AG20443 (cell line): ENCODE measurements at places on chromosomes 5 and 9.

DNA sequence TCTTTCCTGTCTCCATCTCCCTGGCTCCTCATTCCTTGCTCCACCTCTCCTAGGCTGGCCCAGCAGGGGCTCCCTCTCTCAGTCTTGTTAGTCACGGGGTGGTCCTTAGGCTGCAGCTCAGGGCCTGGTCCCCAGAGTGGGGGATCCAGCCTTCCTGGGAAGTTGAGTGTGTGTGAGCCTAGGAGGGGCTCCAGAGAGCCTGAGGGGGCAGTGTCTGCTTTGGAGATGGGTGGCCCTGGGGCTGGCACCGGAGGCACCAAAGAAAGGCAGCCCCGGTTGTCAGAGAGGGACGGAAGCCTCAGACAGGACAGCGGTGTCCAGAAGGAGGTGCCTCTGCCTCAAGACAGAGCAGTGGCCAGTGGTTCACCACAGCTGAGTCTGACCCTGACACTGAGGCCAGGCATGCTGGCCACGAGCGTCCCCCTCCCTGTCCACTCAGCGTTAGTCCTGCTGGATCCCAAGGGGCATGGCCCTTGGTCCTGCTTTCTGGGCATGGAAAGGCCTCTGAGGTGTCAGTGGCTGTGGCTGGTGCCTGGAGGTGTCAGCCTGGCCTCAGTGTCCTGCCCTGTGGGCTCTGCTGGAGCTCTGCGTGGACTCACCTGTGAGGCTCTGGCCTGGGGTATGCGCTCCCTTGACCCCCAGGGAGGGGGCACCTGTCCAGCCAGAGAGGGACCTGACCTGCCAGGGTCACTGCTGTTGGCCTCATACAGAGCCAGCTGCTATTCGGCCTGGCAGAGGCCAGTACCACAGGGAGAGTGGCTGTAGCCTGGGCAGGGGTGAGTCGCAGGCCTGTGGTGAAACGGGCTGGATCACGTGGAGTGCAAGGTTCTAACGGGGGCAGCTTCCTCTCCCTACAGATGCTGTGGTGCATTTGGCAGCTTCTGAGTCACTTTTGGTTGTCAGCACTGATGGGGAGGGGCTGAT lies 130.6 kb downstream of the CACNA1B start:
- DNase-seq, result peak; percentile 5

DNA sequence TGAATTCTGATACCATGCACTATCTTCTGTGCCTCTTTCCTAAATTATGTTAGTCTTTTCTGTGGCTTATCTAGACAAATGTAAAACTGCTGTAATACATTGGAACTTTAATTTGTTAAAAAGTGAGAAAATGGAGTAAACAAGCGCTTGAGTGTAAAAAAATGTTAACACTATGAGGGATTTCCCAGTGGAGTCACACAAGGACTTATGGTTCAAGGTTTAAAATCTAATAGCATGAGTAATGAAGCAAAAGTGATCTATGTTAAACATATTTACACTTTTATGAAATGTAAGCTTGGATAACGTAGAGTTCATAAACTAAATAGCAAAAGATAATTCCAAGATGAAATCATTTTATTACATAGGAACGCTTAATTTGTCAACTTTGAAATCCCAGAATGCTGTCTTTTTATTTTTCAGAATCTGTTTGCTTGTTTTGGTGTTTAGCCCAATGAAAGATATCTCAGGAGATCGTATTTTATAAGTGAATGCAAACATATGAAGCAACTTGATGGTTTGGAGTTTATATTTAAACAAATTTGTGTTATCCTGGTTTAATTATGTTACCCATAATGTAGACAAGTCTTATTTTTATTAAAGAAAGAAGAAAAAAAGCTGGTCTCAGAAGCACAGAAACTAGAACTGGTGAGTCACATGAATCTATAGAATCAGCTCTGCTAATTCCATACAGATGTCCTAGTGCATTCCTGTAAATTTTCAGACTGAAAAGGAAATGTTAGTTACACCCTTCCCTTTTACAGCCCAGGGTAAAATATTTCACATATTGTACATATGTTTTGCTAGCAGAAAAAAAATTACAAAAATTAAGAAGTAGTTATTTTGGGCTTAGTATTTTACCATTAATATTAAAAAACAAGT lies 34.2 kb upstream of the FBN2 start:
- DNase-seq, result no peak

DNA sequence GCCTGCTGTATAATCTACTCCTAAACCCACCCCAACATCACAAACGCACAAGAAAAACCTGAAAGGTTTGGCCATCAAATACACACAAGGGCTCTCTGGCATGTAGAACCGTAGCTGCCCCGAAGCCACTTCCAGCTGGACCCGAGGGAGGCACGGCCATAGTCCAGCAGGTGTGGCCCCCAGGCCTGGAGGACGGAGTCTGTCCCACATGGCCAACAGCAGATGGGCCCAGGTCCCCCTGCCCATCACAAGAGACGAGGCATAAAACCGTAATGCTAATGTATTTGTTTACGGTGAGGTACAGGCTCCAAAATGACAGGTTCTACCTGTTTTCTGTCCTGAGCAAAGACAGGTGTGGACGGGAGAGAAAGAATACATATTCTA lies 234.2 kb downstream of the SYK start:
- DNase-seq, result no peak

DNA sequence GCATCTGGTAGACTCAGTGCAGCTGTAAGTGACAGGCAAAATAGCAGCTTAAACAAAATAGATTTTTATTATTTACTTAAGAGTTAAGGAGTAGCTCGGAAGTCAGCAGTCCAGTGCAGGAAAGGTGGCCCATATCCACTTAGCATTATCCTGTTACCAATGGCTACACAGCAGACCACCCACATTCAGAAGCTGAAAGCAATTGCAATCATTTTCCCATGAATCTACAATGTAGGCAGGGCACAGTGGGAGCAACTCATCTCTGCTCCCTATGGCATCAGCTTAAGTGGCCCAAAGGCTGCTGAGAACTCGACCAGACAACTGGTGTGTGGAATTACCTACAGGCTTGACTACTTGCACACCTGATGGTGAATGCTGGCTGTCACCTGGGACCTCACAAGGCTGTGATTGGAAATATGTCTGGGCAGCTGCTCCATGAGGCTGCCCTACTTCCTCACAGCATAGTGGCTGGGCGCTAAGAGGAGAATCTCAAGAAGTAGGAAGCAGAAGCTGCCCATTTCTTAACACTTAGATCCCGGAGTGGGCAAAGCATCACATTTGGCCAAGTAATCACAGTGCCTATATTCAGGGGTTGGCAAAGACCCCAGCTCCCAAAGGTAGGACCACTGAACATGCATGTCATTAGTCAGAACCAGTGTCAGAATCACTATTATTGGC lies 56.4 kb downstream of the SNX18 start:
- DNase-seq, result no peak

- DNase-seq, result no peak
Measured at GRCh38 chr9:98206754-98207153, 14.3 kb upstream of the CORO2A start.

GRCh38 chr5:2262620-2263019 lies 379.9 kb upstream of the IRX4 start:
- no peak for DNase-seq

DNA sequence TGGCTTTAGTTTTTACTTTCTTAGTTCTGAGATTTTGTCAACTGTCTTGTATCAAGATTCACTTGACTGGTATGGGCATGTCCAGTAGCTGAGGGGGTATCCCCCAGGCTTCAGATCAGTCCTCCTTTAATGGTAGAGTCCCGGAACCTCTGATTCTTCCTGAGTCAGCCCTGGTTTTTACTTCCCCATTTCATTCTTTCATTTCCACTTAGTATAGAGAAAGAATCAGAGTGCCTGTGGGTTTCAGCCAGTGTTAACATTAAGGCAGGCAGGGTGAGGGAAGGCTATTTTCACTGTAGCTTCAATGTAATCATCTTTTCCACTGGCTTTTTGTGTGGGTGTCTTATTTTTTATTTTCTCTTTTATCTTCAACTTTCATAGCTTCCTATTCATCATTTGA lies 8.3 kb upstream of the COMMD10 start:
- no peak for DNase-seq

DNA sequence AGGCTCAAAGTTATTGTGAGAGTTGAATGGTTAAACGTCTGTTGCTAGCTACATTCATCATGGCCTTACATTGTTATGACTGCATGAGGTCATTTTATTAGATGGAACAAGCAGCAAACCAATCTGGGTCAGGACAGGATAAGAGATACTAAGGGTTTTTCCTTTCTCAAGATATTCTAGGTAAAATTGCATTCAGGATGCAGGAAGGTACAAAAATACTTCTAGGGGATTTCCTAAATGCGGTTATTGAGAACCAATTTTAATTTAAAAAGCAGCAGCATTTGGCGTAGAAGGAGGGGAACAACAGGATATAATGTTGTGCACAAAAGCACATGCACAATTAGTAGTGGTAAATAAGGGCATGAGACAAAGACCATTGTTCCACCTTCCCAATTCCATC lies 39.2 kb upstream of the LURAP1L start:
- no peak for DNase-seq

- no peak for DNase-seq
Measured at GRCh38 chr5:105581988-105582690, 2019.5 kb upstream of the NUDT12 start.

- no peak for DNase-seq
Measured at GRCh38 chr5:96201503-96201902, 231.5 kb downstream of the PCSK1 start.

DNA sequence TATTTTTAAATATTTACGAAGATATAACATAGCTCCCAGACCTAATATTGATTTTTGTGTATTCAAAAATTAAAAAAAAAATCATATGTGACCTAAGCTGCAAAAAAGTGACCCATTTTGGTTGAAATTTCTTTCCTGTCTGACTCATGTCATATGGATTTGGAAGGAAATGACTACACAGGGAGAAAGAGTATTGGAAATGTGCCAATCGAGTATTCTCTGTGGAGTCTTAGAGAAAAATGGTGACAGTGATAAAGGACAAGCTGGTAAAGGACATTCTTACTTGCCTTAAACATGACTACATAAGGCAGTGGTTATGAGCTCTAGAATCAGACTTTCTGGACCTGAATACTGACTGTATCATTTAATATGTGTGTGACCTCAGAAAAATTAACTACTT lies 262.9 kb upstream of the PTPRD start:
- no peak for DNase-seq

DNA sequence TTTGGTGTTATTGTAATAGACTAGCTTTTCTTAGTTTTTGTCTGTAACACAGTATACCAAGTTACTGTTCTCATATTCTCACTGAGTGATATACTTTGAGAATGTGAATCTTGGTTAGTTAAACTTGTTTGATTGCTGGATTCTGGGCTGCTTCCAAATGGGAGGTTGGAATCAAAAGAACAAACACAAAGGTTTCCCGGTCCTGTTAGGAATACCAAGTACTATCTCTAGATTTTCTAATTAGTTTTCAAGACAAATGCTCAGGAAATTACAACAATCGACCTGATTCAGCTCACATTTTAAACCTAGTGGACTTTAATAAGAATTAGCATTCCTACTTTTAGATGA lies 244.3 kb downstream of the CSNK1G3 start:
- no peak for DNase-seq

DNA sequence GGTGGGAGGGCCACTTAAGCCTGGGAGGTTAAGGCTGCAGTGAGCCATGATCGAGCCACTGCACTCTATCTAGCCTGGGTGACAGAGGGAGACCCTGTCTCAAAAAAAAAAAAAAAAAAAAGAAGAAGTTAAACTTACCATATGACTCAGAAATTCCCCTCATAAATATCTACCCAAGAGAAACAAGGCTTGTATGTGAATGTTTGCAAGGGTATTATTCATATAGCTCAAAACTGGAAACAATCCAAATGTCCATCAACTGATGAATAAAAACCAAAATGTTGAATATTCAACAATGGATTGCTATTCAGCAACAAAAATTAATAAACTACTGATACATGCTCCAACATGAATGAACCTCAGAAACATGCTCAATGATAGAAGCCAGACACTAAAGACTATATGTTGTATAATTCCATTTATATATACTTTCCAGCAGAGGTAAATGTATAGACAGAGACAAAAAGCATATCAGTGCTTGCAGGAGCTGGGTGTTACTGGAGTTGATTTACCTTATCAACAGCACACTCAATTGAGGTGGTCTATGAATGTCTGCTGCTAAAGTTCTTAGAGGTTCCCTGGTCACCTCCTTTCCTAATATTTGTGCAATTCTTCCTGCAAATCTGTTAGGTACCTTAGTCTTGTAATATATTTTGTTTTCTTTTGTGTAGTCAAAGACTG lies 5.3 kb upstream of the SREK1 start:
- DNase-seq, result no peak

- DNase-seq, result no peak
Measured at GRCh38 chr9:126417043-126417442, 90.4 kb downstream of the MVB12B start.

DNA sequence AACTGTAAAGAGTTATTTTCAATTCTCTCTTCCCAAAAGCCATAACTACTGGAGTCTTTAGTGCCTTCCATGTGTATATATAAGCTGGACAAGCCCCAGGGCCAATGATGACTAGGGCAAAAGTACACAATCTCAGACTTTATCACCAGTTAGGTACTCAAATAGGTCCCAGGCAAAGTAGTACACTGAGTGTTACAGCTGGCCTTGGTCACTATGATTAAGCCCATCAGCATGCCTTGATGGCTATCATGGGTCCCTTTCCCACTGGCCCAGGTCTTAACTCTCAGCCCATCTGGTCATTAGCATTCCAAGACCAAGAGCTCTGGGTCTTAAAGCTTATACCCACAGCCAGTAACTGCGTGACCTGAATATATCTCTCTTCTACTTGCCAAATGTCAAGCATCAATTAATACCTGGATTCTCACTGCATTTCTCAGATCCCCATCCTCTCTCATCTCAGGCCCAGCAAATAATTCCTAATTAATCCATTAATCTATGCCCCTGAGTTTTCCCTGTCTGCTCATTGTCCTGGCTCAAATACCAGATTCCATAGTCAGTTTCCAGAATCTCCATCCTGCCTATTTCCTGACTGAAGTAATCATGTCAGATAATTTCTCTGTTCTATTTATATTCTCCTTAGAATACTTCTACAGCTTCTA lies 62.3 kb downstream of the NR6A1 start:
- peak; percentile 35 for DNase-seq

DNA sequence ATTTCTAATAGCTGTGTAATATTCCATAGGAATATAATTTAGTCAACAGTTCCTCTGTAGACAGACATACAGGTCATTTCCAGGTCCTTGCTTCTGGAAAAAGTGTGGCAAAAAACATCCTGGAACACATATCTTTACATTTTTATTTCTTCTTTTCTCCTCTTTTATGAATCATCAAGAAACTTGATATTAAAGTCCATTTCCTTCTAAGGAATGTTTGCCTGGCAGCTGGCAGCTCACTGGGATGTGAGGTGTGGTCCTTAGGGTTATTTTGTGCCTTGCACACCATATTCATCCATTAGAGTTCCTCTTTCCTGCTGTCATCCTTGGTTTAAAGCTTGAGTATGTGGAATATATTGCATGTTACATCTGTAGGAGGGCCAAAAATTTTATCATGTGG lies 122.0 kb downstream of the GALNT10 start:
- peak; percentile 33 for DNase-seq

DNA sequence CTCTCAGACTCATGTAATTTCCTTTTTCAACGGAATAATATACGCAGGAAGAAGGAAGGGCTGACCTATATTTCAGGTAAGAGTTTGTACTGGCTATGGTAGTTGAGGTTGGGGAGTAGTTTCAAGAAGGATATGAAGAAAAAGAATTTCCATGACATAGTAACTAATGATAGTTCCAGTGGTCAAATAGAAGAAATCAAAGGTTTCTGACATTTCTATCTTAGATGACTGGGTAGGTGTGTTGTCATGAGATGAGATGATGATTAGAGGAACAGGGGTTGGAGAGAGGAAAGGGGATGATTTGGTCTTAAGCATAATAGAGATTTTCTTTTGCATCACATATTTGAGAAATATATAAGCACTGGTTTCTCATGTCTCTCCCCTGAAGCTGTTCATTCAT lies 166.0 kb downstream of the SPATA31D1 start:
- no peak for DNase-seq
